ENCODE measurements at places on chromosomes 2 and 18.
A peak's percentile ranks its signal among the peaks of the same experiment; 100 is the strongest.

DNA sequence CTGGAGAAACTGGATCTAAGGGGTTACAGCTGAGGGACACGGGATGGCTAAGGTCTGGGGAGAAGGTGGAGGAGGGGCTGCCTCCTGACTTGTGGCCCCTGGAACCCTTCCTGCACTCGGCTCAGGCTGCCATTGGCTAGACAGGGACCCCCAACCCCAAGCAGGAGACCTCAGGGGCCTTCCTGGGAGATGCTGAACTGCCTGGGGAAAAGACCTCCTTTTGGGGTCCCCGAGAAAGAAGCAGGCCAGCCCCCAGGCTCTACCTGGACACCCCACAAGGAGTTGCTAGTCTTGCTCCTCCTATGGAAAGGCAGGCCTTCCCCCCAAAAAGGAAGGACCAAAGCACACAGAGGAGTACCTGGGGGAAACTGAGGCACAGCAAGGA is 10.1 kb upstream of the BOK start:
- no peak for DNase-seq

- DNase-seq, result no peak
Measured at GRCh38 chr2:406876-407275, 119.0 kb upstream of the ALKAL2 start.

DNA sequence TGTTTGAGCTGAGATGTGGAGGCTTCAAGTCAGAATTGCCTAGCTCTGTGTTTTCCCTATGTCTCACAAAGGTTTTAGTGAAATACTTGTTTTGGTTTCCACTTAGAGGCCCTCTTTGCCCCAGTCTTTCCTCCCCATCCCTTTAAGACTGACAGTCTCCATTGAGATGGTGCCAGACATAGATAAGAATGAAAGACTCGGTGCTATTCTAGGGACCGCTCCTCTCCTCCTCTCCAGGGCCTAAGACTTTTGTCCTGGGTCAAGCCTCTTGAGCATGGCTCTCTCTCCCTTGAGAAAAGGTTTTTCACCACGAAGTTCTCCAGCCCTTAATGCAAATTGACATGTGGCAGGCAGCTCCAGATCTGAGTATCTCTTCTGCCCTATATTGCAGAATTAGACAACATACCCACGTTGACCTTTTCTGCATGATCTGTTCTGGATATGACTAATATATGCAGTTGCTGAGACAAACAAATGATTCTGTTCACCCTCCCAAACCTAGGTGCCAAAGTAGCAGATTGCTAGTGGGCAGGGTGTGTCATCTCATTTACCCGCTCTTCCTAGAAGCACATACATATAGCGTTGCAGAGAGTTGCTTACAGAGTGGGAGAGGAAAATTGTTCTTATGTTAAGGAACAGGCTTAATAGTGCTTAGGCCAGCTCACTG is 47.5 kb upstream of the ACSL3 start:
- DNase-seq, result no peak

- DNase-seq, result no peak
Measured at GRCh38 chr2:235960011-235960715, 208.0 kb downstream of the GBX2 start.

- DNase-seq, result no peak
Measured at GRCh38 chr2:30942419-30942818, 135.2 kb upstream of the CAPN13 start.

DNA sequence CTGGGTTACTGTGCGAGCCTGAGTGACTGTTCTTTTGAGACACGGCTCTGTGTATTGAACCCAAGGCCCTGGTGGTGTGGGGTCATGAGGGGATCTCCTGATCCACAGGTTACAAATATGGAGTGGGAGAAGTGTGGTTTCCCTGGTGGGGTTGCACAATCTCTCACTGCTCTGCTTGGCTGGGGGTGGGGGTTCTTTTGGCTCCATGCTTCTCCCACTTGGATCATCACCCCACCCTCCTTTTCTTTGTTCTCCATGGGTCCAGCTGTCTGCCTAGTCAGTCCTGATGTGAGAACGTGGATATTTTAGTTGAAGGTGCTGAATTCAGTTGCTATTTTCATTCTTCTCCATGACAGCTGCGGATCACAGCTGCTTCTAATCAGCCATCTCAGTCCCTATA is 37.8 kb downstream of the AGPS start:
- DNase-seq, result no peak

- DNase-seq, result no peak
Measured at GRCh38 chr2:3001615-3002560, 375.7 kb downstream of the EIPR1 start.

GRCh38 chr2:69993708-69994107 is 32.3 kb upstream of the ASPRV1 start:
- peak; percentile 16 for DNase-seq

DNA sequence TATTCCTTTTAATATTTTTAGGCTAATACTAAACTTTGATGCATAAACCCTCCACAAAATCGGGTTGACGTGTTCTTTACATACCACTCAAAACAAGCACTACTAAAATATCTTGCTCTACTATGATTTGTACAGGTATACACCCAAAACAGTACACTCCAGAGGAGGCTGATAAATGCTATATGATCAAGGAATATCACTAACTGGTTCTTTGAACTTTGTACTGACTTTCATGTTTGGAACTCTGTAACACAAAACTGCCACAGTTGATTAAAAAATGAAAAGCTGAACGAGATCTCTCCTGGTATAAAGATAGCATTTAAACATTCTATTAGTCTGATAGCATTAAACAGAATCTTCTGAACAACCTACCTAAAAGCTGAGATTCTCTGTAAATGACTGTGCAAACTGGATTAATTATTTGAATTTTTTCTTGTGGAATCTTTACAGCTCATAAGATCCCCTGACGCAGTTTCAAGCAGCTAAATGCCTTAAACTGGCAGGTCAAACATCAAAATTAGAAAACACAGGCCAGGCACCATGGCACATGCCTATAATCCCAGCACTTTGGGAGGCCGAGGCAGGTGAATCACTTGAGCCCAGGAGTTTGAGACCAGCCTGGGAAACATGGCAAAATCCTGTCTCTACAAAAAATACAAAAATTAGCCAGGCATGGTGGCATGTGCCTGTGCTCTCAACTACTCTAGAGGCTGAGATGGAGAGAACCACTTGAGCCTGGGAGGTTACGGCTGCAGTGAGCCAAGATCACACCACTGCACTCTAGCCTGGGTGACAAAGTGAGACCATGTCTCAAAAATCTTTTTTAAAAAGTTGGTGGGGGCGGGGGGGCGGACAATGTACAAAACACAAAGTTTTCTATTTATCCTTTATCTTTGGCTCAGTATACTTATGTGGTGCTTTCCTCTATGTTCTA is 150.6 kb downstream of the EXOC6B start:
- DNase-seq, result no peak

GRCh38 chr2:216235462-216235861 is 126.3 kb downstream of the XRCC5 start:
- DNase-seq, result no peak

GRCh38 chr18:77157312-77157711 is 24.7 kb upstream of the MBP start:
- no peak for DNase-seq

DNA sequence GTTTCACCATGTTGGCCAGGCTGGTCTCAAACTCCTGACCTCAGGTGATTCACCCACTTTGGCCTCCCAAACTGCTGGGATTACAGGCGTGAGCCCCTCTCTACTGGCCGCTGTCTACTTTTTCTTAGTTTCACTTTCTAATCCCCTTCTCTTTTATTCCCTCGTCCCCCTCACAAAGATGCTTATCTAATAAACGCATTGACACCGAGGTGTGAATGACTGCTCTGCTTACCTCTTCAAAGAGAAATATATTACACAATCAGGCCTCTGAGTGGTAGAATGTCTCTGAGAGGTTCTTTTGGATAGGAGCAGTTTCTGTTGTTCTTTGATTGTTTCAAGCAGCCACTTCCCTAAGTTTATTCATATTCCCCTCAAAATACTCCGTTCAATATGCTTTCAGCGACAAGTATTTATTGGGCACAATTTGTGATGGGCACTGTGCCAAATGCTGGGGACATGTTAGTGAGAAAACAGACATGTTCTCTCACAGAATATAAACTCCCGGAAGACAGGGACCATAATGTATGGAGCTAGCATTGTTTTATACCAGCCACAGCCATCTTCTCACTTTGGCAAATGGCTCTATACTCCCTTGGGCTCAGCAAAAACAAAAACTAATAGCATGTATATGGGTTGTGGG is 34.7 kb upstream of the RAPH1 start:
- no peak for DNase-seq

- DNase-seq, result no peak
Measured at GRCh38 chr18:75097491-75098225, 111.3 kb downstream of the PTGR3 start.

DNA sequence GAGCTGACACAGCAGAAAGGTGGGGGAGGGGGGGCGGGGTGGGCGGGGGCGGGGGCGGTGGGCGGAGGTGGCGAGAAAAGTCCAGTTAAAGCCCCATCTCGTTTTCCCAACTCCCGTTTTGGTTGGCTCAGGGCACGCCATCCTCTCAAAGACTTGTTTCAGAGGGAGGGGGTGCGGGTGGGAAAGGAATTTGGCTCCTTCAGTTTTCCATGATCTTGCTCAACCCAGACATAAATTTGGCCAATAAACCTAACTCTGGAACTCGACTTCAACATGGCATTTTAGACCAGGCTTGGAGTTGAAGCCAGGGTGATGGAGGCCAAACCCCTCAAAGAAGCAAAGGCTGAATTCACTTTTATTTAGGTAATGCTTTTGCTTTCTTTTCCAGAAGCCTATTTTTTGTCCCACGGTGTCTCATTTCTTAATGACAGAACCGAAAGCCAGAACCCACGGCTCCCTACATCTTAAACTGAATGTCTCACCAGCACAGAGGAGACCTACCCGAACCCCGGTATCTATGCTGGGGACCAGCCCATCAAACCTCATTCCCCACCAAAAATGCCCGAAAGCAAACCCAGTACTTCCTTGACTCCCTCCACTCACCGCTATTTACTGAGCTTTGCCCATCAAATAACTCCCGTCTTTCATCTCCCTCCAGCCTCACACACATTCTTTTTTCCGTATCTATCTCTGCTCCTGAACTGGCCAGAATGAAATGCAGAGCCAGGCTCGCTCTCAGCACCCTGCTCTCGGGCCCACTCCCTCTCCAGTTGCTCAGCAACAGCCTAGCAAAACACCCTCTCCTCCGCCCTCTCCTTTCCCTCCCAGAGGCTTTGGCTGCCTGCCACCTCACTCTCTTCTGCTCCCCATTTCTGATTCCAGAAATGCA is 4.3 kb downstream of the IGFBP5 start:
- peak; percentile 92 for DNase-seq

DNA sequence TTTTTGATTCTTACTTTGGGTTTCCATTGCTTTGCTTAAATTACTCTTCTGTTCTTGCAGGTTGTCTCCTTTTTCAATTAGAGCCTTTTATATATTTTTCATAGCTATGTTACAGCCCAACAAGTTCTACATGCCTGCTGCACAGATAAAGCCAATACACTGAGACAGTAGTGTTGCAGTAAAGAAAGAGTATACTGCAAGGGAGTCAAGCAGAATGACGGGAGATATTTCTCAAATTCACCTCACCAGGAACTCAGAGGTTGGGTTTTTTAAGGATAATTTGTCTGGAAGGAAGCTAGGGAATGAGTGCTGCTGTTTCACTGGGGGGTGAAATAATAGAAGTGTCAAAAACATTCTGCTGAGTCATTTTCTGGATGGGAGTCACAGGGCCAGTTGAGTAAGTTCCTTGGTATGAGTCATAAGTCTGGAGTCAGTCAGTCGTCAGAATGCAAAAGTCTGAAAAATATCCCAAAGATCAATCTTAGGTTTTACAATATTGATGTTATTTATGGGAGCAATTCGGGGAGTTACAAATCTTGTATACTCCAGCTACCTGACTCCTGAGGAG is 193.0 kb upstream of the RGPD4 start:
- no peak for DNase-seq

DNA sequence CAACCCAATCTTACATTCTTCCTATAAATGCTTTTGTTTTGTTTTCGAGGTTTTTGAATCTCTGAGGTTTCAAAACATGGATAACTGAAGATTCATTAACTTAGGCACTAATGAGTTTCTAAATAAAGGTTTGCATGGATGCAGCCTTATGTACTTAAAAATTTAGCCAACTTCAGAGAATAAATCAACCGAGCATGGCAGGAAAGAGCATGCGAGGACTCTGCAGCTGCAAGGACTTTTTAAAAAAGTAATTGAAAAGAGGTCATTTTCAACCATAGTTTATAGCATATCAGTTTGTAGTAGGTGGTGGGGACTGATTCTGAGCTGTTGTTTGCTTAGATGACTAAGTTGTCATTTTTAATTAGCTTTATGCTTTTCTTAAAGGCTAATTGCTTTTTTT is 567.0 kb upstream of the ZEB2 start:
- DNase-seq, result no peak

- no peak for DNase-seq
Measured at GRCh38 chr2:28135324-28135723, 244.8 kb downstream of the BABAM2 start.

DNA sequence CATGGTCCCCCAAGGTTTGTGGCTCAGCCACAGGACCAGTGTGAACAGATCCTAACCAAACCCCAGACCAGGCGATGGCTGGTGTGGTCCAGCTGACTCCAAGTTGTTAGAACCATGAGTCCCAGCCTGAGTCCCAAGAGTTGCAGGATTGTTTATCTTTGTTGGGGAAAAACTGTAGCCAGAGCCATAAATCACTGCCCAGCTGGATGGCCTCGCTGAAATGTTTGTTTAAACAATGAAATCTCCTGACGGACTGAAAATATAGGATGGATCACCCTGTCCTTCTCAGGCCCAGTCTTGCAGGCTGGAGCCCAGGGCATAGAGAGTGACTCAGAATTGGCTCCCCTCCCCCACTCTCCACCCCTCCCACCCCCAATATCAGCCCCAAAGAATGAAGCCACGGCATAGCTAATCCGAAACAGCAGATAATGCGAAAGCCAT is 36.4 kb downstream of the PKDCC start:
- DNase-seq, result peak; percentile 70

DNA sequence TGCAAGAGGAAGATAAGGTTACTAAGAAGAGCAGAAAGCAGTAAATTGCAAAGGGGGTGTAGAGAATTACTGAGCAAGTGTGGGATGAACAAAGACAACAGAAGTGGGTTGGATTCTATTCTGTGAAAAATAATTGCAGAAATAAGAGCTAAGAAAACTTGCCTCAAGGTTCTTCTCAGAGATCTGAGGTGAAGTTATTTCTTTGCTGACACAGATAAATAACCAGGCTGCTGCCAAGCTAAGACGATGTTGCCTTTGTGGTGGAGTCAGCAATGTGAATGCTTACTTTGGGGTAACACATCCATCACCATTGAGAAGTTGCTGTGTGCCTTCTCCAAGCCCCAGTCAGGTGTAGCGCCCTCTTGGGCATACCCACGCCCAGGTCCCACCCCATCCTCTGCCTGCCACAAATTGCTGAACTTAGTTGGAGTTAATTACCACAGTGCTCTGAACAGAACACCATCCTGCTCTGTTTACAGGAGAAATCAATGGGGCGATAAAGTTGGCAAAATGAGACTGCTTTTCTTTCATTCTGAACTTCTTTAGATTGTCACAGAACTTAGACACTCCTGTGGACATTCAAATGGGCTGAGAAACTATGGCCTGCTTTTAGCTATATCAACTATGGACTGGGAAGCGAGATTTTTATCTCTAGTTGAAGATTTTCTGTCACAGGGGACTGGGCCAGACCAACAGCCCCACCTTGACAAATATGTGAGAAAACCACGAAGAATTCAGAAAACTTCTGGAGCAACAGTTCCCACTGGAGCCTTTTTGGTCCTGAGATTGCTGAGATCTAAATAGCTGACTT is 283.6 kb downstream of the TMX3 start:
- no peak for DNase-seq
